Naive B cell (primary cell): ENCODE measurements at places on chromosomes 4 and X.

GRCh38 chr4:88275949-88276515 is 8.3 kb downstream of the PPM1K start:
- DNase-seq: no peak

DNA sequence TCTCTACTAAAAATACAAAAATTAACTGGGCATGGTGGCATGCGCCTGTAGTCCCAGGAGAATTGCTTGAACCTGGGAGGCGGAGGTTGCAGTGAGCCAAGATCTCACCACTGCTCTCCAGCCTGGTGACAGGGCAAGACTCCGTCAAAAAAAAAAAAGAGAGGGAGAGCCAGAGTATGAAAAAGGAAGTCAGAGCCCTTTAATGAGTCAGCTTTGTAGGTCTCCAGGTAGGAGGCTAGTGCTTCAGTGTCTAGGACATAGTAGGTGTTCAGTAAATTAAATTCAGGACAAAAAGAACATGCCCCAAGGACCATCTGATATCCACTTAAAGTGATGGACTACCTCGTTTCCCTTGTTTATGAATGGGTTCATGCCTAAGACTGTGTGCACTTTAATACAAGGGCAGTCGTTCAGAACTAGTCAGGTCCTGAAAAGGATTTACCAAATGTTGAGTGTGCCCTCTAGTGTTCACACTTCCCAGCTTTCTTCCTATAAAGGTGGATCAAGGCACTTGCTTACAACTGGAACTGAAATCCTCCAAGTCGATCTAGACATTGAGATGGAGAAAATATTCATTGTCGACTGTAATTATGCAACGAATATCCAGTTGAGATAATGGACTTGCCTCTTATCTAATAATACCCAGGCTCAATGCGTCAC is 29.0 kb downstream of the F9 start:
- DNase-seq: peak; percentile 9

- no peak for DNase-seq
Measured at GRCh38 chrX:54492340-54492739, 3.7 kb downstream of the FGD1 start.

- no peak for DNase-seq
Measured at GRCh38 chr4:85932500-85933290, 427.2 kb downstream of the MAPK10 start.

GRCh38 chrX:150694738-150695410 is 1.7 kb downstream of the MTMR1 start:
- DNase-seq: peak; percentile 49

GRCh38 chr4:119739796-119740195 is 111.2 kb upstream of the PDE5A start:
- no peak for DNase-seq

- DNase-seq: no peak
Measured at GRCh38 chr4:52299120-52299519, 248.0 kb downstream of the SPATA18 start.

- no peak for DNase-seq
Measured at GRCh38 chrX:1853916-1854315, 239.1 kb downstream of the ASMT start.
